Activated T-helper 1 cell treated with anti-CD3 and anti-CD28 coated beads, Interleukin-2, amount 50 U/mL, for 16 hours (primary cell): ENCODE measurements at places on chromosomes 2 and 18.

DNA sequence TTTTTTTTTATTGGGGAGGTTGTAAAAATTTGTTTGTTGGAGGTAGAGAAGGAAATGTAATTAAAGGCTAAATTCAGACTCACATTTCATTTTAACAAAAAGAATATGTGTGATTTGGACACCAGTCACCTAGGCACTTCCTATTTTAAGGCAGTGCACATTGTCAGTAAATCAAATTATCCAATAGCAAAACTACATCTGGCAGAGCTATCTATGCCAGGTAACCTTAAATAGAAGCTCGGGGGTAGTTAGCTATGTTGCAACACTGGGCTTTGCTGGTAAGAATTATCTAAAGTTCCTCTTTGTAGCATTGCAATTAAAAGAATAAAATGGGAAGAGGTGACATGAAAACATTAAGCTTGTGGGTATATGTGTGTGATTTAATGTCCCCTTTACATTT, 1064.4 kb upstream of the ZEB2 start:
- no peak for DNase-seq

GRCh38 chr2:85888020-85888683, 638 bp downstream of the ST3GAL5 start:
- DNase-seq, result peak; percentile 10

GRCh38 chr2:15271276-15271675, 289.9 kb downstream of the NBAS start:
- no peak for DNase-seq

DNA sequence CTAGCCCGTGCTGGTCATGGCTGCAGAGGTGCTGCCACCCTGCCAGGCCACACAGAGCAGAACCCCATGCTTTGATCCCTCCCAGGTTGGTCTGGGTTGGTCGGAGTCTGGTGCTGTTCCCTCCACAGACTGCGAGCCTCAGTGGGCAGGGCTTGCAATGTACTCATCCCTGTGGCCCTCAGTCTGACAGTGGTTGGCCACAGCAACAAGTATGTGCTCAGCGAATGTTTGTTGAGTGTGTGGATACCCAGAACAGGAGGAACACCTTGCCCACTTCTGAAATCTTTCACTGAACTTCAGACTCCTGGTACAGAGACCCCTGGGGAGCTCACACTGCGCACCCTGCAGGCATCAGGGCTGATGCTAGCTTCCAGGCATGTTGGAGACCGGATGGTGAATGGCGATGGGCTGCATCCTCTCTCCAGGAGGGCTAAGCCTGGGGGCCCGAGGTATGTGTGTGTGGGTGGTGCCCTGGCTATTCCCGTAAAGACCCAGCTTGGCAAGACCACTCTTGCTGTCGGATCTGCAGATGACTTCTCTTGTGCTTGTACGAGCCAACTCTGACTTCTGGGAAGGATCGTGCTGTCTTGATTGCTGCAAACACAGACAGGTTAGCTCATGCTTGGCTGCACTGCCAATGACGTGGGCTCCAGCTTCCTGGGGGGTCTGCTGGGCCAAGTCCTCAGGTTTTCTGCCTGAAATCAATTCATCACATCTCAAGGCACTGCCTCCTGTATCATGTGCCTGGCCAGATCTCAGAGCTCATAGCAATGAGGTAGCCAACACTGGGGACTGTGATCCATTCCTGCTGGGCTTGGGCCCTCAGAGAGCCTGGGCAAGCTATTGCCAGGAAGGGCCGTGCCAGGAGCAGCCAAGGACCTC, 43.7 kb downstream of the RHOB start:
- no peak for DNase-seq

GRCh38 chr2:225512876-225513540, 113.5 kb downstream of the NYAP2 start:
- no peak for DNase-seq

- no peak for DNase-seq
Measured at GRCh38 chr2:149104221-149104620, 65.7 kb downstream of the LYPD6B start.

GRCh38 chr2:121038431-121038830, 246.6 kb downstream of the TFCP2L1 start:
- DNase-seq, result no peak

GRCh38 chr18:42545825-42546224, 569.7 kb downstream of the RIT2 start:
- DNase-seq, result no peak

DNA sequence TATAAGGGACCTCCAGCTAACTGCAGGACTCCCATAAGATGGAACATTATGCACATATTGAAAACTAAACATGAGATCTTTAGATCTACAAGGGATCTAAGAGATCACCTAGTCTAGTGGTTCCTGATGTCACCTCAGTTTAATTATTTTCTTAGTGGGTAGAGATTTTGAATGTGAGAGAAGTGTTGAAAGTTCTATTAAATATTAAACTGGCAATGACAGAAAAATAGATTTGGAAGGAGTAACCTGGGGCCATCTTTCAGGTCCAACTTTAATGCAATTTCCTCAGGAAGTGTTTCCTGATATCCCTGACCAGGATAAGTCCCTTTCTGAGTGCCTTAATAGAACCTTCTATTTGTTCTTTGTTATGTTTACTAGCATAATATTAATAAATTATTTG, 29.1 kb upstream of the CPS1 start:
- DNase-seq, result no peak

DNA sequence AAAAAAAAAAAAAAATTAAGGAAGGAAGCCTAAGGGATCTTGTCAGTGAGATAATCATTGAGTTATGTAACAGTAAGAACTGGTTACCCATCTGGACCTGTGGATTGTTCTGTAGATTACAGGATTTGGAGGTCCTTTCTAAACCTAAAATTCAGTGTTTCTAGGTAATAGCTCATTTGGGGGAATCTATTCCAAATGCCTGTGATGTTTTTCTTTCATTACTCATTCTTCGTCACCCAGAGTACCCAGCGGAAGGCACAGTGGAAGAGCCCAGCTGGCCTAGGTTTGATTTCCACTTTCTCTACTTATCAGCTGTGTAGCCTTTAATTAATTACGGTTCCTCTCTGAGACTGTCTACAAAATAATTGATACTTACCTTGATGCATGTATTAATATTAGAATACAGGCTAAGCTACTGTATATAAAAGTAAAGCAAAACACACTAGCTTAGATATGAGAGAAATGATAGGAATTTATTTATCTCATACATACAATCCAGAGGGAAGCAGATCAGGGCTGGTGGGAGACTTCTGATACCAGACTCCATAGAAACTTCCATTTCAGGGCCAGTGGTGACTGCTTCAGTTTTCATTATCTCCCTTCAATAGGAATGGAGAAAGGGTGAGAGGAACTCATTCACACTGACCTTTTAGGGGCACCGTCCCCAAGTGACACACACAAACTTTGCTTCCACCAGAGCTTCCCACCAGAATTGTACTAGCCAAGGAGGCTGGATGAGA, 115.8 kb upstream of the NOSTRIN start:
- no peak for DNase-seq

GRCh38 chr2:39424951-39425350, 12.1 kb downstream of the MAP4K3 start:
- DNase-seq, result no peak

DNA sequence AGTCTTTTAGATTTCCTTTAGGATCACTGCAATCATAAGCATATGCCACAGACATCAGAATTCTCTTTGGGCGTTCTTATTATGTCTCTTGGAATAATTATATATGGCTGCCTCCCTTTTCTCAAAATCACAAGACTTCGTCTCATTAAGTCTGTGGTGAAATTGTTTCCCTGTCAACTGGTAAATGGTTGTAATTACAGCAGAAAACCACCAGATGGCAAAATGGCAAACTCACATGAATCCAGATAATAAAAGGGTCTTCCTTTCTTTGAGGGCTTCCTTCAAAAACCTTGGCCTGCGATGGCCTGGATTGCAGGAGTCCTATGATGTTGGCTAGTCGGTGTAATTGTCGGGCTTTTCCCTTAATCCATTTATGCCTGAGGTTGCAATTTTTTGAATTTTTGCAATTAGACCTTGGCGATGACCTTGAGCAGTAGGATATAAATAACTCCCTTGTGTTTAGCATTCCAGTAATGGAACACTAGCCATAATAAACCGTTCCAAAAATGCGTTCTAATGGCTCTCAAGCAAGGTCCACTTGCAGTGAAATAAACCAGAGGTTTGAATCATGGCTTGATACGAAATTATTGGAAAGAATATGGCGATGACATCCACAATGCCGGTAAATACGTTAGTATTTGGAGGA, 656.4 kb downstream of the MBD2 start:
- DNase-seq, result no peak

- DNase-seq, result no peak
Measured at GRCh38 chr2:56127463-56128152, 56.2 kb upstream of the CCDC85A start.

- DNase-seq, result no peak
Measured at GRCh38 chr2:64967601-64968000, 21.6 kb upstream of the SLC1A4 start.

DNA sequence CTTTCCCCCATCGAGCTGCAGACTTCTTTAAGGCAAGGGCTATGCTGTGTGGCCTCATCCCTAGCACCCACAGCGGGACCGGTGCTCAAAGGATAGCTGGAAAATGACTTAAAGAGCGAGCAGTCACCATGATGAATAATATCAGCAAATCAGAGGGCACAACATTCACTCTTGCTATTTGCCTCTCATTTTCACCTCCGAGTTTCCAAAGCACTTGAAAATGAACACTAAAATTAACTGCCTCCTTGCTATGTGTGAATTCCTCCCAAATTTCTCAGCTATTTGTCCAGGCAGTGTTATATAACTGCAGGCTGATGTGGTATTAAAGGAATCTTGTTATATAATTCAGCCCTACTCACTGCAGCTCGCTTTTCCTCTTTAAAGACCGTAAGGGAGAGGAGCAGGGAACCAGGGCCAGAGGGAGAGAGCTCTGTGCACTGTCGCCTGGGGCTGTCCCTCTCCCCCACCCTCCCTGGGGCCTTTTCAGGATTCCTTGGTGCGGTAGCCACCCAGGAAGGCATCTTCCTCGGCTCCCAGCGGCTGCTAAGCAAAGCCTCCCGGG, 1.4 kb downstream of the CYS1 start:
- no peak for DNase-seq

DNA sequence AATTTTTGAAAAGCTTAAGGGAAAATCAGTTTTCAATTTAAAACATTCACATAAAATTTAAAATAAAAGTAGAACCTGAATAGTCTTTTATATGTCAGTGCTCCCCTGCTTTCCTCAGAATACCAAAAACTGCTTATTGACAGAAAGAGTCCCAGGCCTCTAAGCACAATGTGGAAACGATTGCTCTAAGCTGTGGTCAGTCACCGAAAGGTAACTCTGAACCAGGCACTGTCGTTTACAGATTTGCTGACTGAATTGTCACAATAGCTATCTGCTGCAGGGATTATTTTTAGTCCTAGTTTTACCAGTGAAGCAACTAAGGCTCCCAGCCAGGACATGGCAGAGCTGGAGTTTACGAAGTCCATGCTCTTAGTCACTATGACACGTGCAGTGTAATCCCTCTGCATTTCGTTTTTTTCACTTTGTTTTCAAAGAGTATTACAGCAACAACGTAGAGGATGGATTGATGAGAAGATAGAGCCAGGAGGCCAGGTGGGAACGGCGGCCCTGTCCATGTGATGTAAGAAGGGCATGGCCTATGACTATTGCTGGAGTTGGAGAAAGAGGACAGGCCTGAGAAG, 28.1 kb upstream of the TMEM247 start:
- no peak for DNase-seq

DNA sequence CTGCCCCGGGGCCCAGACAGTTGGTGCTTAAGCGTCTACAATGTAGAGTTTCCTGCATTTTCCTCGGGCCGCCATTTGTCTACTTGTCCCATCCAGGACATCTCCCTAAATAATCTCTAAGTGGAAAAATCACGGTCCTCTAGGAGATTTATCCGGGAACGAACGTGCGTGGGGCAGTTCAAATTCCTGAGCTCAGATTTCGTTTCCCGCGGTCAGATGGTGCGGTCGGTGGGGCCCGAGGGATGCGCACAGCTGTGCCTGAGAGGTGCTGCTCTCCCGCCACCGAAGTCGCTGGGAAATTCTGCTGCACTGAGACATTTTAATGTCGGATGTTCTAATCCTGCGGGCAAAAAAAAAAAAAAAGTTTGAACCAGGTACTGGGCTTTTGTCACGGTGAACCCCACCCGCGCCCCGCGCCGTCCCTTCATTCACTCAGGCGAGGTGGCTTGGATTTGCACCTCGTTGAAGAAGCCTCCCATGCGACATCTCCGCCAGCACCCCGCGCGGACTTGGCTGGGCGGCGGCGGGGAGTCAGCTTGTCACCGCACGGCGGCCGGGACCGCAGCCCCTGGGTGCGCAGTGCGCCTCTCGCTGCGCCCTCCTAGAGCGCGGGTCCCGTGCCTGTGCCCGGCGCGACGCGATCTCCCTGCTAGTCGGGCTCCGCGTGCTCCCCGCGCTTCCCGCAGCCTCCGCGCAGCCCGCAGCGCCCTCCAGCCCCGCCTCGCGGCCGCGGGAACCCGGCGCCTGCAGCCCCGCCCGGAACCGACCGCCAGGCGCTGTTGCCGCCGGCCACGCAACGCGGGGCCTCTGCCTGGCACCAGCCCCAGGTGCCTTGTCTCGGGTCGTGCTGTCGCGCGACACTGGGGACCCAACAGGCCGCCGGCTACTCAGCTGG, 191.9 kb upstream of the TCF4 start:
- no peak for DNase-seq

DNA sequence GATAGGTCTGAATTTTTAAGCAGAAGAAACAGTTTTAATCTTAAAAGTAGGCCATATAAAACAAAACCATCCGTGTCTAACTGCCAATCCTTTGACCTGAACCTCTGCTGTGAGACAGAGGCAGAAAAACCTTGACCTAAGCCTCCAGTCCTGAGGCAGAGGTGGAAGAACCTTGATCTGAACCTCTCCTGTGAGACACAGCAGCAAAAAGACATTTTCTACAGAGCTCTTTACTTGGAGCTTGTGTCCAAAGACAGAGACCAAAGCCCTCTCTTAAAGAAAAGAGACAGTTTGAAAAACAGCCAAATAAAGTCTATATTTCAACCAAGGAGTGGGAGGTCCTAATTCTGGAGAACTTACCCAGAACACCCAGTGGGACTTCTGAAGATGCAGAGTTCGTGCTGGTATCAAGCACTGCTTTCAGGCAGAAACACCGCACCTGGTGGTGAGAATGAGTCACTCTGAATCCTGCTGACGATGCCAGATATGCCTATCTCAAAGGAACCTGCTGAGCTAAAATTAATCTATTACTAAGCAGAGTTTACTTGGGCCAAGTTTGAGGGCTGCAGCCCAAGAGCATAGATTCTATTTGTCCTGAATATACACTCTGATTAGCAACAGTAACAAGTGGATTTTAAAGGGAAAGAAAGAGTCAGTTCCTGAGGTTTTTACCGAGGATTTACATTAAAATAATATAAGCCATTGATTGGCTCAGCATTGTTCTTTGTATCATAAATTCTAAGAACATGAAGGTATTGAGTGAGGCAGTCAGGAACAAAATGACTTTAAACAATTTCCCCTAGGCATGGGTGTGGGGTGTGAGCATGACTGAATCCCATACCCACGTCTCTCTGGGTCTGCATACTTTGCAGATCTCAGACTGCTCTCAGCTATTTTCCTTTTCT, 806.4 kb downstream of the TRIB2 start:
- DNase-seq, result no peak

DNA sequence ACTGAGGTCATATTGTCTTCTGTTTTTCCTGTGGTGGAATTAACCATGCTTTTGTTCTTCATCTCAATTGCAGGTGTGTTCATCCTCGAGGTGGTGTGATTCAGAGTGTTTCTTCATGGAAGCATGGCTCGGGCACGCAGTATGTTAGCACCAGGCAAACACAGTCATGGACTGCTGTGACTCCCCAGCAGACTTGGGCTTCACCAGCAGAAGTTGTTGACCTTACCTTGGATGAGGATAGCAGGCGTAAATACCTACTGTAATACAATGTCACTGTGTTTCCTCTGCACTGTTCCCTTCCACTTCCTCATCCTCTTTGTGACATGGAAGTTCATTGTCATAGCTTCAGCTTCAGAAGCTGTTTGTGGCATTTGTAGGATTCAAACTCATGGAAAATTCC, 158.7 kb downstream of the HAUS1 start:
- DNase-seq, result no peak
